ENCODE measurements at places on chromosomes 1 and 21.

- DNase-seq: peak; percentile 58
Measured at GRCh38 chr1:94805912-94806311, 14.2 kb upstream of the SLC44A3 start.

DNA sequence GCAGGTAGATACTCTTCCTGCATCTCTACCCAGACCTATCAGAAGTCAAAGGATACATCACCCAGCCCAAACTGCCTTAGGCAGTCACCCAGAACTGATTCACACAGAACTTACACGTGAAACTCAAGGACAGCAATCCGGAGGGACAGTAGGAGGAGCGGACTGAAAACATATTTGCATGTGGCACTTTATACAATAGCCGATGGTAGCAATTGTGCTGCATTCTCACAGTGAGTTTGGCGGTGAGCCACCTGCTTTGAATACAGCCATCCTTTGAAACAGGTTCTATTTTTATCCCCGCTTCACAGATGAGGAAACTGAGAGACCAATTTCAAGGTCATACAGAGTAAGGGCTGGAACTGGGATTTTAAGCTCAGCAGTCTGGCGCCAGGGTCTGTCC lies 69.5 kb downstream of the EDEM3 start:
- DNase-seq: no peak

- peak; percentile 44 for DNase-seq
Measured at GRCh38 chr1:236753516-236753915, 41.6 kb upstream of the MTR start.

- no peak for DNase-seq
Measured at GRCh38 chr1:55055951-55056631, 16.7 kb downstream of the PCSK9 start.

GRCh38 chr1:154741327-154741726 lies 128.8 kb downstream of the KCNN3 start:
- no peak for DNase-seq

DNA sequence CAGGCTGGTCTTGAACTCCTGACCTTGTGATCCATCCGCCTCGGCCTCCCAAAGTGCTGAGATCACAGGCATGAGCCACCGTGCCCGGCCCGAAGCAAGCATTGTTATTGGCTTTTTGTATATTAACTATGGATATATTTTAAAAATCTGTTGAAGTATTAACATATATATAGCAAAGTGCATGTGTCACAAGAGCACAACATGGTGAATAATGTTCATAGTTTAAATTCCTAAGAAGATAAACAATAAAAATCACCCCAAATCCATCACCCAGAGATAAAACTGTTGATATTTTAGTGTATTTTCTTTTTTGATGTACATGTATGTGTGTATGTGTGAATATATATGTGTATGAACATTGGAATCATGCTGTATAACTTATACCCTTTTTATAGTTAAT lies 9.1 kb upstream of the FOXE3 start:
- DNase-seq: no peak

GRCh38 chr1:9842073-9842711 lies 18.4 kb upstream of the CLSTN1 start:
- no peak for DNase-seq

GRCh38 chr1:6103111-6103853 lies 57.6 kb downstream of the KCNAB2 start:
- no peak for DNase-seq

DNA sequence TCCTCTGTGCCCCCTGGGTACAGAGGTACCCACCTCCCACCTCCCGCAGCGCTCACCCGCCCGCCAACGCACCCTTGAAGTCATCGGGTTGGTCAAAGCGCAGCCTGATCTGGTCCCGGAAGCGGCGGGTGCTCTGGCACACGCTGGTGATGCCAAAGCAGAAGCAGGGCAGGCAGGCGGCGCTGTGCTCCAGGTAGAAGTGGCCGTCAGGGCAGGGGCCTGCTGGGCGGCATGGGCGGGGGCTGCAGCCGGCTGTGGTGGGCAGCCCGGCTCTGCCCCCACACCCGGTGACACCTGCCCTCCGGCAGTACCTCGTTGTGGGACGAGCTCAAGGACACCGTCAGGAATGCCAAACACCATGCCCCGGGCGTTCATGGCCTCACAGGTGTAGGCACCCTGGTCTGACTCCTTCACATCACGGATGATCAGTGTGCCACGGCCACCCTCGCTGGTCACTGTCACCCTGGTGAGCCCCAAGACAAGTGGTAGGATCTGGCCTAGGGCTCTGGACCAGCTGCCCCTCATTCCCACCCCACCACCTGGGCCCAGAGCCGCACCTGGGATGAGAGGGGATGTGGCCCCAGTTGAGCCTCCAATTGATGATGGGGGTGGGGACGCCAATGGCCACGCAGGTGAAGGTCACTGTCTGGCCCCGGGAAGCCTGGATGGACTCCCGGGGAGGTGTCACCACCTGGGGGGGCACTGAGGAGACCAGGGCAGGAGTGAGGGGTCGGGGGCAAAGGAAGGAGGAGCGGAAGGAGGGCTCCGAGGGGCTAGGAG lies 52.5 kb downstream of the HSPG2 start:
- DNase-seq: no peak

- no peak for DNase-seq
Measured at GRCh38 chr1:247102381-247102780, 1.8 kb downstream of the ZNF669 start.

DNA sequence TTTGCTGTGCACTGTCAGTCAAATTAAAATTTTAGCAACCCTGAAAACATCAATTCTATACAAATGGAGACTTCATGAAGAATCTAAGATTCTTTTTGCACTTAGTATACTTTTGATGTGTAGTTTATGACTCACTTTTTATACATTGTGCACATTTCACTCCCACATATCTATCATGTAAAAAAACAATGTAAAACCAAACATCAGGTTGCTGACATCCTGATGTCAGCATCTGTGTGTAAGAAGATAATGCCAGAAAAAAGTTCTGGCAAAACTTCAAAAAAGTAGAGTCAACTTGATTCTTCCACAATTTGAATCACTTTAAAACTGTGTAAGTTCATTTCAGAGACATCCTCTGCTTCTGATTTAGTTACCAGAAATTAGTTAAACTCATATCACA lies 115.7 kb downstream of the CENPF start:
- no peak for DNase-seq

DNA sequence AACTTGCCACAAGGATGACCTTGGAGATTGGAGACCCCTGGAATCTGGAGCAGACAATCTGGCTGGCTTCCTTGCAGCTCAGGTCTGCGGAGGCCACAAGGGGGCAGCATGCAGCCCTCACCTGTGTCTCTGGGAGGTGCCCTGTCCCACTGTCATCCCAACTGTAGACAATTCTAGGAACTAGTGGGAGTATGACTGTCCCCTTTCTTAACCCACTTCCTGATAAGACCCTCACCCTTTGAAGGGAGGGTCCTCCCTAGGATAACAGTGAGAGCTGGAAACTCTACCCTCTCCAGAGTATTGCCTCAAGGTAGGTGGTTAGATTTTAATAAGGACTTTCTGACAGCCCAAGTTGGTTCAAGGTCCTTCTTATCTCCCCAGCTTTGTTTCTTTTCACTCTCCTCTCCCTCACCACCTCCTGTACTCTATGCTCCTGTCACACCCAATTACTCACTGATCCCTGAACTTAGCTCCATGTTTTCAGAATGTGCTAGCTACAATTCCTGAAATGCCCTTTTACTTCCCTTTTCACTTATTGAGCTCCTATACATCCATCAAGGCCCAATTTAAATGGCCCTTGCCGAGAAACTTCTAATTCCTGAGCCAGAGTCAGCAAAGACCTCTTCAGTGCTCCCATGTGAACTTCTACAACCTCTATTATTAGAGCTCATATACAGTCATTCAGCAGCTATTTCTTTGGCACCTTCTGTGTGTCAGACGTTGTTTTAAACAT lies 9.2 kb upstream of the KCNQ4 start:
- peak; percentile 55 for DNase-seq

DNA sequence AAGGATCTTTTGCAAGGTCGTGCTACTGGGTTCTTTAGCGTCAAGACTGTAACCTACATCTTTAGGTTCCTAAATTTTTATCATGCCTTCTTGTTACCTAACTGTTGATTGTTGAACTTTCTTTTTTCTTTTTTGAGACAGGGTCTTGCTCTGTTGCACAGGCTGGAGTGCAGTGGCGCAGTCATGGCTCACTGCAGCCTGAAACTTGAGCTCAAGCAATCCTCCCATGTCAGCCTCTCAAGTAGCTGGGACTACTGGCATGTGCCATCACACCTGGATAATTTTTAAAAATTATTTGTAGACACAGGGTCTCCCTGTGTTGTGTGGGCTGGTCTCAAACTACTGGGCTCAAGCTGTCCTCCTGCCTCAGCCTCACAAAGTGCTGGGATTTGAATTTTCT lies 52.9 kb downstream of the NFIA start:
- DNase-seq: no peak

GRCh38 chr1:19665496-19666465 lies 1.1 kb downstream of the HTR6 start:
- no peak for DNase-seq

DNA sequence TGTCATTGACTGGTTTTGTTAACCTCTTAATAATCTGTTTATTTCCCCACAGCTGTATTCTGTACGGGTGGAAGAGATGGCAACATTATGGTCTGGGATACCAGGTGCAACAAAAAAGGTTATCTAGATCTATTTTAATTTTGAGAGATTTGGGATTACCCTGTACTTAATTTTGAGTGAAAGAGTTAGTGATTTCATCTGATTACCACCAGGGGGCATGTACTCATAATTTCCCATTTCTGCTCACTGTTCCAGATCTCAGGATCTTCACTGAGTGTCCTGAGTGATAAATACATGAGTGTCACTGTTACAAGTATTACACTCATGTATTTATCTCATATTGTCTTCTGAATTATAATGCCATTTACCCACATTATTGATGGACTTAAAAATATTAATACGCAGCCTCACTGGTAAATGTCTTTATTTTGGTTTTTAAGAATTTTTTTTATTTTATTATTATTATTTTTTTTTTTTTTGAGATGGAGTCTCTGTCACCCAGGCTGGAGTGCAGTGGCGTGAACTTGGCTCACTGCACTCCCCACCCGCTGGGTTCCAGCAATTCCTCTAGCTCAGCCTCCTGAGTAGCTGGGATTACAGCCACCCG lies 27.4 kb downstream of the DTL start:
- peak; percentile 40 for DNase-seq

DNA sequence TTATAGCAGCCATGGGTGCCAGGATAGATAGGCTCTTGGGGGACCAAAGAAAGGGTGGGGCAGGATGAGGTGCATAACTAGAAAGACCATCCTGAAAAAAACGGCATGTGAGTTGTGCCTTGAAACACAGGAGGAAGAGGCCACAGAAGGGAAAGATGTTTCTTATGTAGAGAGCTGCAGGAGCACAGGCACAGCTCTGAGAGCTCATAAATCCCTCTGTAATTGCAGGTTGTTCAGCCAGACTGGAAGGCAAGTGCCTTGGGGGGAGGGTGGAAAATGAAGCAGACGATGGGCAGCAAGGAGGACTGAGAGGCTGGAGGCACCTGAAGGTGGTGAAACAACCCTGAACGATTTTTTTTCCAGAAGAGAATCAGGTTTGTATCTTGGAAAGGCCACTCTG lies 170.7 kb downstream of the NR5A2 start:
- DNase-seq: no peak

GRCh38 chr21:31938330-31939301 lies 65.8 kb downstream of the HUNK start:
- DNase-seq: no peak

DNA sequence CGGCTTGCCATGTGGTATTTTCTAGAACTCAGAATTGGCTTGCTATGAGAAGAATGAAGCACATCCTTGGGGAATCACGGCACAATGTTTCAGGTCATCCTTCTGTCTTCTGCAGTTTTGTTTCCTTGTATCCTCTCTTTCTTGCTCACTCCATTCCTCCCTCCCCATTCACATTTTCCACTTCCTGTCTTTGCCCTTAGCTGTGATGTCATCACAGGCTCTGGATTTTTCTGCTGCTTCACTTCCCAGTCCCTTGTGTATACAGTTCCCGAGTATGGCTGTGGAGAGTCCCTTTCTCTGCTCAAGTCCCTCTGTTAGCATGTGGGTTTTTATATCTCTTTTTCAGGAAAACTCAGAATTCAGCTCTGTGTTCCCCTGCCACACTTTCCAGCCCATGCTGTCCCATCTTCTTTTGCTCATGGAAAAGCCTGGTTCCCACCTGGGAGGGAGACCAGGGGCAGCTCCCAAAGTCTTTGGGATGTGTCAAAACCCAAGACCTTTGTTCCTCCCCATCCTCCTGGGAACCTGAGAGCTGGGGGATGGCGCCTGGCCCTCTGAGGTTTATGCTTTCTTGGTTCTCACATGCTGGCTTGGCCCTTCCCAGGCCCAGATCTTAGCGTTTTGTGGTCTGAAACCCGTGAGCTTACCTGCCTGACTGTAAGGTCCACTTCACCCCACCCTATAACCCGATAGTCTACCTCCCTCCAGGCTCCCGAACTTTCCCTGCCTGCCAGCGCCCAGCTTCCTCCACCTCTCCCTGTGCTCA lies 4.8 kb upstream of the RGS16 start:
- no peak for DNase-seq

GRCh38 chr1:19425646-19426239 lies 59.6 kb downstream of the CAPZB start:
- DNase-seq: no peak

- no peak for DNase-seq
Measured at GRCh38 chr1:13666317-13666716, 33.7 kb upstream of the PRDM2 start.

DNA sequence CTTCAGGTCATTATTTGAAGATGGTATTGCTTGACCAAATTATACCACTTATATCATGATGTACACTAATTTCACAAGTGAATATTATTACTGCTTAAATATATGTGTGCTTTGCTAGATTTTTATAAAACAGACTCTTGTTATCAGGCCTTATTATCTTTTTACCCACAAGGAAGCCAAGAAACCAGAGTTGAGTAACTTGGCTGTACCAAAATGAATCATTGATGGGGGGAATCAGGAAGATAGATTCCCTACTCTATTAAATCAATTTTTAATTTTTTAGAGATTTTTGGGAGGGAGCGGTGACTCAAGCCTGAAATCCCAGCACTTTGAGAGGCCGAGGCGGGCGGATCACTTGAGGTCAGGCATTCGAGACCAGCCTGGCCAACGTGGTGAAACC lies 16.0 kb upstream of the SCCPDH start:
- no peak for DNase-seq

- DNase-seq: no peak
Measured at GRCh38 chr1:180503280-180503862, 994 bp upstream of the ACBD6 start.

GRCh38 chr1:19262047-19262446 lies 10.4 kb downstream of the MRTO4 start:
- no peak for DNase-seq
